ENCODE measurements at places on chromosomes 11 and 22.

DNA sequence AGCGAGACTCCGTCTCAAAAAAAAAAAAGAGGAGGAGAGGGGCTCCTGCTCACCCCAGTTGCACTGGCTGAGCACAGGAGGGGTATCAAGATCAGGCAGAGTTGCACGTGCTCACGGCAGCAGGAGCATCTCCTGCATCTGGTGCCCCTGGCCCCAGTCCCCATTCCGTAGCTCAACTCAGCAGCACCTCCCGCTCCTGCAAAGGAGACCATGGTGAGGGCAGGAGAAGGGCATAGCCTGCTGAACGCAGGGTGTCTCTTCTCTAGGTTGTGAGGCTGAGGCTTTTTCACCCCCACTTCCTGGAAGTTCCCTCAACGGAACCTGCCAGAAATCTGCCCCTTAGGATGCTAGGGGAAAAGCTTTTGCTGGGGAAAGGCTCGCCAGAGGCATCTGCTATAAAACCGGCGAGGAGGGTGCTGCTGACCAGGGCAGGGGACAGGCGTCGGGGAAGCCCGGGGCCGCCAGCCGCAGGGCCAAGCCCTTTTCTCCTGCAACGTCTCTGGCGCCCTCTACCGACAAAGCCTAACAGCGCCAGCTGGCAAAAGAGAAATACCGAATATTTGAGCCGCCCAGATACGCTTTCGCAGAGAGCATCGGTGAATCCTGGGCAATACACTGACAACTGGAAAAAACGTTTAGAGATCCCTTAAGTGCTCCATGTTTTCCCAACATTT, 1.0 kb upstream of the PPP6R2 start:
- DNase-seq = peak; percentile 79

- DNase-seq = no peak
Observed at GRCh38 chr11:2270322-2271076, at the start of gene ASCL2. ASCL2 (minus strand) TSS chr11:2270588; CDS start chr11:2270332, 256 bp downstream.

DNA sequence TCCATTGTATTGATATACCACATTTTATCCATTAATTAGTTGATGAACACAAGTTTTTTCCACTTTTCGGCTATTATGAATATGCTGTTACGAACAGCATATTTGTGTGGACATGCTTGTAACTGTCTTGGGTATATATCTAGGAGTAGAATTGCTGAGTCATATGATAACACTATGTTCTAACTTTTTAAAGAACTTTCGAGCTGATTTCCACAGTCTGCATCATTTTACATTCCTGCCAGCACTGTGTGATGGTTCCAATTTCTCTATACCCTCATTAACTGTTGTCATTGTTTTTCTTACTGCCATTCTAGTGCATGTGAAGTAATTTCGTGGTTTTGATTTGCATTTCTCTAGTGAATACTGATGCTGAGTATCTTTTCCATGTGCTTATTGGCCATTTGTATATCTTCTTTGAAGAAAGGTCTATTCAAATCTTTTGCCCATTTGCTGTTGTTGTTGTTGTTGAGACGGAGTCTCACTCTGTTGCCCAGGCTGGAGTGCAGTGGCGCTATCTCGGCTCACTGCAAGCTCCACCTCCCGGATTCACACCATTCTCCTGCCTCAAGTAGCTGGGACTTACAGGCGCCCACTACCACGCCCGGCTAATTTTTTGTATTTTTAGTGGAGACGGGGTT, 7.4 kb upstream of the RCE1 start:
- no peak for DNase-seq

DNA sequence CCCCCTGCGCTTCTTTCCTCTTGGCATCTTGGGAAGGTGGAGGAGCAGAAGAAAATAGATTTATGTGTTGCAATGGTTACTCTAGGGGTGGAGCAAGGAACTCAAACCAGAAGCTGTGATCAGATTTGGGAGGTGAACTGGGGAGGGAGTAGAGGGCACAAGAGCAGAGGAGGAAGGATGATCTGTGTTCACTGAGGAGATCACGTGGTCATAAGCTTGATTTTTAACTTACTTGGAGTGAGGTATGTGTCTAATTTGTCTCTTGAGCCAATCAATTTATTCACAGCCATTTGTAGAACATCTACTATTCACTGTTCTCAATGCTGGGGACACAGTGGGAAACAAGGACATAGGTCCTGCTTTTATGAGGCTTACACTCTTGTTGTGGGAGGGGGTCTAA, 24.8 kb upstream of the CD82 start:
- no peak for DNase-seq

GRCh38 chr11:70568035-70568813, 169.9 kb downstream of the CTTN start:
- no peak for DNase-seq

GRCh38 chr22:30731658-30732057, 37.0 kb downstream of the OSBP2 start:
- DNase-seq = no peak

GRCh38 chr11:15547685-15548084, 433.0 kb downstream of the INSC start:
- DNase-seq = no peak

DNA sequence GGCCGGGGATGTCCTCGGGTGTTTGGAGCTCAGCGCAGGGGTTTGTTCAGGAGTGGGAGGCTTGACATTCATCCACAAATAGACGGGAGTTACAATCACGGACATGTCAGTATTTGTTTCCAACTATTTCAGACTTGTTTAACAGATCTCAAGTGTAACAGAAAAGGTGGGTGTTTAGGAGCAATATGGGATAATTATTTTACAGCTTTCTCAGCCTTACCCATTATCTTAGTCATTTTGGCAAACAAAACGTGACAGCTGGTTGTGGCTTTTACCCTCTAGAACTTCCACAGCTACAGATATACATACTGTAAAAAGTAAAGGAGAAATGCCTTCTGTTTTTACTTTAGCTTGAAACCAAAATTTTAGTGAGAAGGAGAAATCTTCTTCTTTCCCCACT, 178.7 kb upstream of the TMEM45B start:
- DNase-seq = no peak

DNA sequence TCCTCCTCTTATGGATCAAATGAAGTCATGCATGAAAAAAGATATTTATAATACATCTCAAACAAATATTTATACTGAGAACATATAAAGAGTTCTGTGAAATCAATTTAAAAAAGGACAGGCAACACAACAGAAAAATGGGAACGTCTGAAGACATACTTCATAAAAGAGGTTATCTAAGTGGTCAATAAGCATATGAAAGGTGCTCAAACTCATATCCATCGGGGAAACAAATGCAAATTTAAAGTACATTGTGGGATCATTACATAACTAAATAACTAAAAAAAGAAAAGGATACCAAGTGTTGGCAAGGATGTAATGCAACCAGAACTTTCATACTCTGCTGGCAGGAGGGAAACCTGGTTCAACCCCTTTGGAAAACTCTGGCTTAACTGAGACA, 22.3 kb downstream of the TPST2 start:
- DNase-seq = no peak

GRCh38 chr11:117606790-117607189, 190.2 kb downstream of the DSCAML1 start:
- no peak for DNase-seq

DNA sequence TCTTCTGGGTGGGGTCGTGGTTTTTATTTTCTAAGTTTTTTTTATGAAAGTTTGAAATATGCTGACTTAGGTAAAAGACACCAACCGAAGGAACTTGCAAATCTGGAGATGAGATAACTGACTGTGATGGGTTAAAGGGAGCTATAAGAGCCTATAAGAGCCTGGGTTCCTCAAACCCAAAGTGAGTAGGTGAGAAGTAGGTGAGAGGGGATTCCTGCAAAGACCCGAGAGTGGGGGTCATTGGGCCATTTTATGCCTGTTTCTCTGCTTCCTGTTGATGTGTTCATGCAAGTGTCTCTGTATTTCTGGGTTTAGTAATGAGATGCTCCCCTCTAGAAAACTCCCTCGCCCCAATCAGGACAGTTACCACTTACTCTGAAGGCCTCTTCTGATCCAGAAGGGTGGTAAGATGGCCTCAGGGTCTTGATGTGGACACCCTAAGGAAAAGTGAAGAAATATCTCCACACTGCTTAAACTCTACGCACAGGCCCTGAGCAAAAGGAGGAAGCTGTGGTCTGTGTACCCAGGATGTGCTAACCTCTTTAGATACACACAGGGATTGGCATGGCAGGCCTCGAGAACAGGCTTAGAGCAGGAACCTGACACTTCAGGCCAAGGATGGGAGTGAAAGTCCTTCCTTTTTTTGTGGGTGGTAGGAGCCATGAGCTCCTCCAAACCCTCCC, 1.8 kb downstream of the FLI1 start:
- no peak for DNase-seq

- DNase-seq = no peak
Observed at GRCh38 chr11:26974069-26974783, 19.7 kb upstream of the FIBIN start.

DNA sequence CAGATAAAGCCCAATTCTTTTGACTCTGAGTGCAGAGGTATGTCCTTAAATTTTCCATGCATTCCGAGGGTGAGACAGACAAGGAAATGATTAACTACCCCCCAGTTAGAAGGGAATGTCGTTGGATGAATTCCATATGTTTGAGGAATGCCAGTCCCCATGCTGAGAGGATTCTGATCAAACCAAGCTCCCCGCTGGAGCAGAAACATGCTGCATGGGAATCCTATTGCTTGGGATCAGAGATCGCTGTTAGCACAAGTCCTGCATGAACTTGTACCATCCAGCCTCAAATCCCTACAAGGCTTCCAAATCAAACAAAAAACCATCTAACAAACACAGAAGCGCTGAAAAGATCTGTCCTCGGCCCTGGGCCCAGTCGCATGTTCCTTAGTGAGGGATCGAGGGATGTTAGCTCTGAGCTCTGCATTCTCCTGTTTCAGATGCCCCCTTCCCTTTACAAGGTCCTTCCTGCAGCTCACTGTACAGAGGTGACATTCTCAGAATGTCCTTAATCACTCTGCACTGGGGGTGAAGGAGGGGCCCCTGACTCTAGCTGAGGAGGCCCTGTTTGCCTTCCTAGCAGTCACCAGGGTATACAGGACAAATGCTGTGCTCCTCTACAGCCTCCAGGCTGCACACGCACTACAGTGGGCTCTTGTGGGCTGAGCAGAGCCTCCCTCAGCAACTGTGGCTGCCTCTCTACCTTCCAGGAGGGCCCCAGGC, 353.4 kb downstream of the TENM4 start:
- DNase-seq = no peak

- DNase-seq = no peak
Observed at GRCh38 chr11:113035708-113036107, 74.5 kb downstream of the NCAM1 start.

DNA sequence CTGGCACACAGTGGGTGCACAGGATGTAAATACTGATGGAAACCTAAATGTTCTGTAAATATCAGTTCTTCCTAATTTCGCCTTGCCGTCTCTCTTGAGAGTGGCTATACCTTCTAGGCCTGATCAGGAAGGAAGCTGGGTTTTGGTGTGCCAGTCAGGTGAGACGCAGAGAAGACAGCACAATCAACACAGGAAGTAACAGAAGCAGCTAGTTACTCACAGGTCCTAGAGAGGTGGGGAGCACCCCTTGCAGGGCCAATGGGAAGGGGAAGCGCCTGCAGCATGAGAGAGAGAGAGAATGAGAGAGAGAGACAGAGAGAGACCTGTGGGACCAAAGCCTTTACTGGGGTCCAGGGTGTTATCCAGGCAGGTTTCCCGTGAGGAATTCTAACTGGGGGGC, 80.8 kb downstream of the FBLN1 start:
- no peak for DNase-seq

DNA sequence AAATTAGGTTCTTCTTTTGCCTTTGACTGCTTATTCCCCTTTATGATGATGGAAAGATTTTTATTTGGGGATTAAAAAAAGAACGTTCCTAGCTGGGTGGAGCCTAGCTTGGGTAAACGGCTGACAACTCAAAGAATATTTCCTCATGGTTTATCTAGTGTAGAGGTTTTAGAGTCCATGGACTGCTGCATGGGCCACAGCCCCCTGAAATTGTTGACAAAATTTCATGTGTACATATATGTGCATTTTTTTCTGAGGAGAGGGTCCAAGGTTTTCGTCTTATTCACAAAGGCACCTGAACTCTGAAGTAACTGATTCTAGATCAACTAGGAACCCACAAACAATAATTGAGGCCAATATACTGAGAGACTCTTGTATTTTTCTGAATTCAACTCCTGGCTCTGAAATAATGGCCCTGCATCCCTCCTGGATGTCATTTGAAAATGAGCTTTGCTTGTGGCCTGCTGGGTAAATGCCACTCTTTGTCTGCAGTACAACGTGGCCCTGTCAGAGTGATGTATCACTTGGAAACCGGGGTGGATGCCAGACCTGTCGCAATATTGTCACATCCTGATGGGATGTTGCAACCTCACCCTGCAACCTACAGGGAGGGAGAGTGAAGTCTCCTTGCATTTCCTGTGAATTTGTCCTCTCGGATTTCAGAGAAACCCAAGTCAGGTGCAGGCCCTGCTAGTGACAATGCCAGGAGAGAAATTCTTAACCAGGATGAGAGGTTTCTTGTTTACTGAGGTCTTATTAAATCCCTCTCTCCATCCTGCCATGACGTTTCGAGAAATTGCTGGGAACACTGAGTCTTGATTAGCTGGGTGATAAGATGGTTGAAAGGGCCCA, 33.8 kb downstream of the EHF start:
- DNase-seq = no peak

- no peak for DNase-seq
Observed at GRCh38 chr11:23684701-23685100, 812.2 kb upstream of the LUZP2 start.

DNA sequence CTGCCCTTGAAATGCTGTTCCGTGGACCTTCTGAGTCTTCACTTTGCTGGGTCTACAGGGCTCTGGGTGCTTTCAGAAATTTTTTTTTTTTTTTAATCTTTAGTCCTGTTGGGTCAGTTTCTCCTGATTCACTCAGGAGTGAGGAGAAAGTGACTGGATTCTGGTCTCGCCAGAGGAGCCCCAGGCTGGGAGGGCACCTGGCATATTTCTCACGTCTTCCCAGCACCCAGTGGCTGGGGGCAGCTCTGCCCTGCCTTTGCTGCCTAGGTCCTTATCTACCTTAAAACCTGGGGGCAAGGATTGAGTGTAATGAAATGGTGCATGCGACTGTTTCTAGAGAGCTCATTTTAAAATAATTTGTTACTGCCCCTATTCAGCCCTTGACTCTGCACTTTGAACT, 23.3 kb downstream of the SAMM50 start:
- no peak for DNase-seq

GRCh38 chr11:91947215-91947820, 277.3 kb upstream of the FAT3 start:
- DNase-seq = no peak

DNA sequence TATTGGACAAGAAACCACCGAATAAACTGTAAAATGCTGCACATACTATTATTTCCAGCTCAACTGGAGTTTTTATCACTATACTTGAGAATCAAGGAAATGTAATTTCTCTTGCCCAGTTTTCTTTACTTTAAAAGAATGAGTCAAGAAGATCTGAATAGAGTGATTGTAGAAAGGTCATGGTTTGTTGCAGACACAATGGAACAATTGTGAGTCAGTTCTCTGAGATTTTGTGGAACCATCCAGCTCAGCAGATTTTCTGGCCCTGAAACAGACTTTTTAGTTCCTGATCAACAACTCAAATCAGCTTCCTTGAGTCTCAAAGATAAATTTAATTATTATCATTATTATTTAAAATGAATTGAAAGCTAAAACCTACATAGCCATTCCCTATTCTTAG, 1.3 kb downstream of the TCN1 start:
- DNase-seq = no peak
